ENCODE measurements at places on chromosomes 12 and 14.
A peak's percentile ranks its signal among the peaks of the same experiment; 100 is the strongest.

- no peak for DNase-seq
Measured at GRCh38 chr12:98156697-98157096, 358.7 kb upstream of the TMPO start.

- no peak for DNase-seq
Measured at GRCh38 chr12:128267131-128267622, at the start of gene TMEM132C. TSS of gene TMEM132C (plus strand) at chr12:128267170. CDS start at chr12:128267403, 233 bp downstream.

DNA sequence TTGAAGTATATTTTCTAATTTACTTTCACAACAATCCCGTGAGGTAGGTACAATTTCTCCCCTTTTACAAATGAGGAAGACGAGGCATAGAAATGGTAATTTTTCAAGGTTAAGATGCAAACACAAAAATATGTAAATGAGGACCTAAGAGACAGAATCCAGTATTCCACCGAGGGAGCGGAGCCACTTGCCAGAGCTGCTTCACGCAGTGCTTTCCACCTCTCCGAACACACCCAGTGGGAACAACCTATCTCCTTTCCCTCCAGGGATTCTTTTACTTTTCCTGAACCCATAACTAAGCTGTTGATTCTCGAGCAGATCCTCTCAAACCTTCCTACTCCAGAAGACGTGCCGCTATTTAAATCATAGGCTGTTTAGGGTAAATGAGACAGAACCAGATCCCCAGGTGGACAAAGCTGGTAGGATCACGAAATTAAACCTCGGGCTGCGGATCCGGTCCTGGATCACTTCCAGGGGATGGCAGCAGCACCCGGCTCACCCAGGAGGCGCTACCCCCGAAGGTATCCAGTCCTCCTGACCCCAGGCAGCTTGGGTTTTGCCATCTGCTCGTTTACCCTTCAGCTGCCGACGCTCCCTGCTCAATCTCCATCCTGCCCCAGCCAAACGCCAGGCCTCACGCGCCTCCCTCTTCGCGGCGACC, 1.5 kb downstream of the DDHD1 start:
- DNase-seq: peak; percentile 54

GRCh38 chr14:33504246-33505099, 446.4 kb downstream of the EGLN3 start:
- no peak for DNase-seq

GRCh38 chr12:14836336-14837210, 6.8 kb downstream of the ART4 start:
- DNase-seq: peak; percentile 96

- DNase-seq: no peak
Measured at GRCh38 chr14:56815745-56816144, 5.5 kb upstream of the OTX2 start.

DNA sequence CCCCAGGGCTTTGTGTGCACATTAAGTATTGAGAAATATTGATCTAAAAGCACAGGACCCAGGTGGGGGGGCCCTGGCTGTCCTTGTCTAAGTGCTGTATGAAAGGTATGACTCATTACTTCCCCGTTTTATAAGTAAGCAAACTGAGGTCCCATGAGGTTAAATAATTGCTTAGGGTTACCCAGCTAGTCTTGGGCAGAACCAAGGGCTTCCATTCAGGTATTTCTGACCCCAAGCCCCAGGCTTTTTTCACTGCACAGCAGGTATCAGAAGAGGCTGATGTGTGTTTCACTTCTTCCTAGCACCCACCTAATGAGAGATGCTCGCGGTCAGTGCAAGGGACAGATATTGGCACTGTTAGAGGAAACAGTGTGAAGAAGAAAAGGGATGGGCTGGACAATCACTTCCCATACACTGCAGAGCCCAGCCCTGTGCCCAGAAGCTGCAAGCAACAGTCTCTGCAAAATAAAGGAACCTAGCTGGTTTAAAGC, 4.7 kb upstream of the TC2N start:
- peak; percentile 48 for DNase-seq

DNA sequence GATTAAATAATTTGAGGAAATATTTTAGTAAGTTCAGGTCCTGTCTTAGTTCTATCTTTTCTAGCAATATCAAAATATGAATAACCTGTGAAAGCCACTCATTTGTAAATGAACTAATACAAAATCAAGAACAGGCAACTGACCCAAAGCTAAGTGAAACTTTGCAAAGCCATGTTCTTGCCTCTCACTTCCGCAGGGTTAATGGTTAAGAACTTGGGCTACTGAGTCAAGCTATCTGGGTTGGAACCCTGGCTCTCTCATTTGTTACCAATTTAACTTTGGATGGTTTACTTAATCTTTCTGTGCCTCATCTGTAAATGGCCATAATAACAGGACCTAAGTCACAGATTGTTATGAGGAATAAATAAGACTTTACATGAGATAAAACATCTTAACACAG, 2.8 kb downstream of the KIF21A start:
- DNase-seq: no peak

- no peak for DNase-seq
Measured at GRCh38 chr12:109653890-109654289, 59.7 kb upstream of the FAM222A start.

GRCh38 chr12:48602192-48602989, 32.5 kb upstream of the LALBA start:
- no peak for DNase-seq

DNA sequence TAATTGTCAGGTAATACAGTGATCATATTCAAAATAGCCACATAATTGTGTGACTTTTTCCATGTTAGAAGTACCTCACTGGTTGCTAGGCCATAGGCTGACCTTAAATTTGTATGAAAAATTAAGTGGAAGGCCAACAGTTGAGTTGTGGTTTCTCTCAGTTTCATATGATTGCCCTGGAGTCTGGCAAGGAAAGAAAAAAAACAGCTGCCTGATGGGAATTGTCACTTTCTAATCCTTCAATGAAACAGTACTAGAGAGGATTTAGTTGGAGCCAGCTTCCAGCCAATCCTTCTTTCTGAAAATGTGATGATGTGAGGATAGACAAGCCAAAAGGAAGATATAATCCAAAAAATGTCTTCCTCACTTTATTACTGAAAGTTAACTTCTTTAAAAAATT, 113.6 kb downstream of the ALX1 start:
- DNase-seq: no peak

GRCh38 chr14:55373784-55374705, 37.6 kb downstream of the ATG14 start:
- DNase-seq: peak; percentile 81

GRCh38 chr12:104958805-104959334, 780 bp upstream of the SLC41A2 start:
- DNase-seq: no peak

DNA sequence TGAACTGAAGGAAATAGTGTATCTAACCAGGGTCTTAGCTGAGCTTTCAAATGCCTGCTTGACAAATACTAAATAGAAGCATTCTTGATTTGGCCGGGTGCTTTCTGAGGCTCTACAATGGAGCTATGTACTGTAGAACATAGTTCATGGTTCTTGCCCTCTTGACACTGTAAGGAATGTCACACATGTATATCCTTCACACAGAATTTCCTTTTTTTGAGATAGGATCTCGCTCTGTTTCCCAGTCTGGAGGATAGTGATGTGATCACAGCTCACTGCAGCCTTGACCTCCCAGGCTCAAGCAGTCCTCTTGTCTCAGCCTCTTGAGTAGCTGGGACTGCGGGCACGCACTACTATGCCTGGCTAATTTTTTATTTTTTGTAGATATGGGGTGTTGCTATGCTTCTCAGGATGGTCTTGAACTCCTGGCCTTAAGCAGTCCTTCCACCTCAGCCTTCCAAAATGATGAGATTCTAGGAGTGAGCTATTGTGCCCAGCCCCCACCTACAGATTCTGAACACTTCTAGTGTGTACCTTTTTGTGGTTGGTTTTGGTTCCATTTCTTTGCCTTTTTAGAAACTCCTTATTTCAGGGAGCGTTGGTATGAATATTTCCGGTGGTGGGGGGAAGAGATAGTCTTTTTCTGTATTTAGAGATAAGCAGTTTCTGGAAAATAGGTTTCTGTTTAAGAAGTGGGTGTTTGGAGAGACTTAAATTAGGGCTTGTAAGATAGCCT, 4.2 kb downstream of the MLXIP start:
- DNase-seq: no peak

- peak; percentile 4 for DNase-seq
Measured at GRCh38 chr14:76473481-76474263, 97.7 kb downstream of the ESRRB start.

- DNase-seq: no peak
Measured at GRCh38 chr14:95652690-95653089, 33.5 kb upstream of the TCL1B start.

DNA sequence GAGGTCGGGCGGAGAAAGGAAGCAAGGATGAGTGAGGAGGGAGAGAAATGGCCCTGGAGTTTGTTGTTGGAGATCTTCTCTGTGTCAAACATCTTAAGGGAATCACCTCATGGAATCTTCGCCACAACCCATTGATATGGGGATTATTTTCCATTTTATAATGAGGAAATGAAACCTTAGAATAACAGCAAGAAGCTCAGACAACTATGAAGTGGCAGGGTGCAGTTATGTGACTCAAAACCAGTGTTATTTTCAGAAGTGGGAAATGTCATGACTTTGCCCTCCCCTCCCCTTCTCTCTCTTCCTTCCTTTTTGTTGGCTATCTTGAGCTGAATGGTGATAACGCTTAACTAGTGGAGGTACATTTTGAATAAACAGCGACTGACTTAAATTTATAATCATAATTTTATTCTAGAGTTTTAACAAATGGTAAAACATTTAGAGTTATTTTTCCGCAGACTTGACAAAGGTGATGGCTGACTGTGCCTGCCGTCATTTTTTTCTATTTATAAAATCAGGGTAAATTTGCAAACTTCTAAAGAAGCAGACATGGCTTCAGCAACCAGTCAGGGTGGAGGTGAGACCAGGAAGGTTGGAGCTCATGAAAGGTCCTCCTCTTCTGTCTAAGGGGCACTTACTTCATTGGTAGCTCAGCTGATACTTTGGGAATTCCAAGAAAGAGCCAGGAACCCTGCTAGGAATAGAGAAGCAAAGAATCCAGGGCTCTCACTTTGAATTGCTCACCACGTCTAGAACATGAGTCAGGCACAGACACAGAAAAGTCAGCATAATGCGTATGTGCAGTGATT, 232.4 kb downstream of the RGS6 start:
- DNase-seq: no peak

- DNase-seq: no peak
Measured at GRCh38 chr14:67446371-67447032, 34.5 kb upstream of the PLEK2 start.

- DNase-seq: no peak
Measured at GRCh38 chr12:14962797-14963196, 1.4 kb upstream of the ARHGDIB start.

DNA sequence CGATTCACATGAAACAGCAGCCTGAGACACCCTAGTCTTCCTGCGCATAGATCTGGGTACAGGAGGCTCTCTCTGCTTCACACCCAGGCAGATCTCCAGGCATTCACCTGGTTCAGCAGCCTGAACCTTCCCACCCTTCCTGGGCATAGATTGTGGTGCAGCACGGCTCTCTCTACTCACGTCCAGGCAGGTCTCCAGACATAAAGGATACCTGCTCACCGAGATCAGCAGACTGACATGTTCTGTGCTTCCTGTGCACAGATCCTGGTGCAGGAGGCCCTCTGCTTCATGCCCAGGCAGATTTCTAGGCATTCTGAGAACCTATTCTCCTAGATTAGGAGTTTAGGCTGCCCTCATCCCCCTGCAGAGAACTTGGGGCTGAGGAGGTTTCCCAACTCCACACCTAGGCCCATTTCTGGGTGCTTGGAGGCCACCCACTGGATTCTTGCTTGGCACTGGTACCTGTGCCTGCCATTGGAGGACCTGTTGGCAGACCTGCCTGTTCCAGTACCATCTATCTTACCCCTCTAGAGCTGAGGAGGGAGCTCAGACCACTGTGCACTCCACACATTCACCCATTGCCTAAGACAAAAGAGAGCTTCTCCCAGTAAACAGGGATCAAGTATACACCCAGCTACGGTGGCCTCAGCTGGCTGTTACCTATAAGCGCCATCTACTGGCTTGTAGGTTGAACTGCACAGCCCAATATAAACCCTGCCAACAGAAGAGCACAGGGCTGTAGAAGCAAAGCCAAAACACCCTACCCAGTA, 28.0 kb upstream of the GARIN6 start:
- peak; percentile 27 for DNase-seq

- DNase-seq: peak; percentile 2
Measured at GRCh38 chr14:21825149-21825743, 151.6 kb upstream of the OR4E1 start.

GRCh38 chr12:321606-322326, 59.1 kb upstream of the SLC6A13 start:
- peak; percentile 37 for DNase-seq

DNA sequence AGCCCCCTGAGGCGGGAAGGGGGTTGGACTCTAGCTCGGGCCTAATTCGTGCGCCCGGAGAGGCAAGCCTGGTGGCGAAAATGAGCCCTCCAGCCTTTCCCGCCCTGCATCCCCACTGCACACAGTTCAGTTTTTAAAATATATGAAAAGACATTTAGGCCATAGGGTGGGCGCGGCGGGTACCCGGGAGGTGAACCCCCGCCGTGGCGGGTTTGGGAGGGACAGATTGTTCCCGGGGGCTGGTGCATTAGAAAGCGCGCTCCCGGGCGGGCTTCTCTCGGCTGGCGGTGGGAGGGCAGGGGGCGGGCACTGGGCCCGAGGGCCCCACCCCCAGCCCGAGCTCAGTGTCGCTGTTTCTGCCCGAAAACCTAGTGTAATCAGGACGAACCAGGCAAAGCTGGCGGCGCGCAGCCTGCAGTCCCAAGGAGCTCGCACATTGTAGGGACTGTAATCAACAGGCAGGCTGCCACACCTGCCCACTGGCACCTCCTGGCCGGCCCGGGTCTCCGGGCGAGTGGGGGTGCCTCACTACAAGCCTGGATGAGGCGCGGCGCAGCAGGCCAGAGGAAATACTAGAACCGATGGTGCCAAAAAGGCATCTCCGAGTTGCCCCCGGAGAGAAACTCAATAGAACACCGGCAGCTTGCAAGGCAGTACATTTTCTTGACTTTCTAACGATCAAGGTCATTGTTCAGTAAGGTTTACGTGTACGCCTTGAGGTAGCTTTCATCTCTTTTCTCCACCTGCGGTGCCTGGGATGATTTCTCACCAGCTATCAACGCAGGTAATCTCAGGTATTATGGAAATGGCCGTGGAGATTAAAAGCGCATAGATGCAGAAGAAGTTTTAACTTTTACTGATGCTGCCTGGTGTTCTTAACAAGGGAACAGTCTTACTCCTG, 764 bp upstream of the SPTB start:
- no peak for DNase-seq

DNA sequence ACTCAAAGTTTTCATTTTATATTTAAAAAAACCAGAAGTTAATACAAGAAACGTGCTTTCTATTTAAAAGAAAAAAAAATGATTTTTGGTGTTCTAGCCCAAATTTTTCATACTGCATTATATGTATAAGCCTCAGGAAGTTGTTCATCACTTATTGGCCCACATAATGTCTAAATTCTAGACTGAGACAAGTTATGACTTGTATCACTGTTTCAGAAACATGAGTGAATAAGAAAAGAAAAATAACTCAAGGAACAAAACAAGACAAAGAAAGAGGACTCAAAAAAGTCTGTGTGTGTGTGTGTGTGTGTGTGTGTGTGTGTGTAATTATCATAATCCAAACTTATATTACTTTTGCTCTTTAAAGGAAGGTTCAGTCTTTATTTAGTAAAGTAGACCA, 929.8 kb downstream of the GALC start:
- no peak for DNase-seq

Data from cardiac fibroblast (primary cell).